ENCODE measurements at places on chromosomes 3 and 15.

GRCh38 chr15:62063825-62064635, 2.7 kb upstream of the C2CD4A start:
- DNase-seq: no peak

DNA sequence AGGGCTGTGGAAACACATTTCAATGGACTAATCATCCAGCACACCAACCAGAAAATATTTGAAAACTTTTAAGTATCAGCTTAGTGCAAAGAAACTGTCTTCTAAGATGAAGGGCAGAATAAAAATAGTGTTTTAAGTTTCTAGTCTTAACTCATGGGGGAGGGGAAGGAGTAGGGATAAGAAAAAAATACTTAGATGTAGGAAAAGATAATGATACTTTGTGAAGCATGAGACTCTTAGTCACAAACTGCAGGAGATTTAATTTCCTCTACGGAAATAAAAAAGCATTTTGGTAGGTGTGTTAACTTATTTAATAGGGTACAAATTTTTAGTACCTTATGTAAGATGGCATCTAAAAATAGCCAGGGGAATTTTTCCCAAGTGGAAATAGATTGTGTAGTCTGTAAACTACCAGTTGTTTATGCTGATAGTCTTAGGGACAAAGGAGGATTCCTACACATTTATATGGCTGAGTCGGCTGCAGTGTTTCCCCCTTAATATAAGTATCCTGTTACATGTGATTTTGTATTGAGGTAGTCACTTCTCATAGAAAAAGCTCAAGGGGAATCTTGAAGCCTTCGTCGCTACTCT, 78.2 kb upstream of the GBE1 start:
- no peak for DNase-seq

GRCh38 chr15:70768257-70768883, 5.0 kb upstream of the UACA start:
- no peak for DNase-seq

GRCh38 chr3:89340408-89340807, 233.0 kb downstream of the EPHA3 start:
- no peak for DNase-seq

DNA sequence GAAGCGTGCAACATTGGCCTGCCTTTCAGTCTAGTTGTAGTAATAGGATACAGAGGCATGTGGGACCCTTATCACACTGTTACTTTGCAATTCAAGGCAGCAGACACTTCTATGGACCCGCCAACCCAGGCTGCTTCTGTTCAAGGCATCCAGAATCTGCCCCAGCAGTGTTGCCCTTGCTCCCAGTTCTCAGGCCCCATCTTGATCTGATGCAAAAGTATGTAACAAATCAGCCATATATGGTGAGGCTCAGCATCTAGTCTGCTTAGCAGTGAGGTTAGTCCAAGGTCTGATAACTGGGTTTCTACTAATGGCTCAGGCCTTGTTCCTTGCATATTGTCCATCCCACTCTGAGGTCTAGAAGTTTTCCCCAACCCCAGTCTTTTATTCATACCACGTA, 17.9 kb downstream of the C2CD4B start:
- DNase-seq: no peak

GRCh38 chr3:147191795-147192385, 214.5 kb downstream of the ZIC4 start:
- no peak for DNase-seq

DNA sequence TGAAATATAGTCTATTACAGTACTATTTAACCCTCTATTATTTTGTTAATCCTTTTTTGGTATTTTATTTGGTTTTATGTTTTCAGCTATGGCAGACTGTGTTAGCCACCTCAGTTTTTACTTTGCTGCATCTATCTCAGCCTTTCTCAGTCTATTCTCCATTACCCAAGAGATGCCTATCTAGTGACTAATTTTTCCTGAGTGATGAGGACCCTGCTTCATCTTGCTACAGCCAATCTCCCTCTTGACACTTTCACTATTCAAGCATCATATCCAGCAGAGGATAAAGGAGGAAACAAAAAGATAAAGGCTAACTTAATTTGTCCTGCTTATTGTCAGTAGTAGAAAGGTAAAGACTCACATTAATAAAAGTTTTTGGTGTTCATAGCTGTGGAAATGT, 141.8 kb upstream of the NECTIN3 start:
- no peak for DNase-seq

DNA sequence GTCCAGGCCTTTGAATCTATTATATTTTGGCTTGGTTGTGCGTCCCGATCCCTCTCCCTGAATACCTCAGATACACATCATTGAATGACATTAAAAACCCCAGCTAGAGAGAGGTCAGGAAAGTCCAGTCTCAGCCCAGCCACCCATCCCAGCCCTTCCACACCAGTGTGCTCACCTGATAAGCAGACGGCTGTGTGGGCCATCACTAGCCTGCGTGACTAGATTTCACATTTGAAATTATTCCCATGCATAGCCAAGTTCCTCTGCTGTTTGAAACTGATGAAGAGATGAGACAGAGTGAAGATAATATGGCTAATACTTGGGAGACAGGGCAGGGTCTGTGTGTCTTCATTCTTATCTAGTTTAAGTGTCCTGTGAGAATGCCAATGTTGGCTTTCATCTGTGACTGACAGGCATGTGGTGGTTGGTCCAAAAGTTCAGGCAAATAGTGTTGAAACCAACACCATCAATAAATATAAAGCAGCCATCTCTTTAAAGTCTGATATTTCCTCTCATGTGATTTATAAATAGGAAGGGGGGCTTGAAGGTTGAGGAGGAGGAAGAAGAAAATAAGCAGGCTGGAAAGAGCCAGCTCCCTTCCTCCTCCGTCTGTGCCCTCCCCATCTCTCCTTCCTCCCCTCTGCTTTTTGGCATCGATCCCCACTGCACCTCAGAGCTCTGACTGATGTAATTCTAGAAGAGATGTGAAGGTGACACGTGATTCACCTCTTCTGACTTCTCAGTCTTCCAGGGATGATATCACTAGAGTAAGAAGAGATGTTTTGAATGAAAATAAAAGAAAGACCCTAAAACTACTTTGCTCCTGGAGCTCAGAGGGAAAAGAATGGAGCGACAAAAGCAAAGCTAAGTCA, 5.1 kb downstream of the FAM43A start:
- DNase-seq: no peak

GRCh38 chr3:81214631-81215030, 546.8 kb downstream of the GBE1 start:
- no peak for DNase-seq
